ENCODE measurements at places on chromosomes 4 and X.

- DNase-seq: peak; percentile 36
Observed at GRCh38 chr4:73067971-73068394, 1.5 kb downstream of the COX18 start.

- no peak for DNase-seq
Observed at GRCh38 chrX:129783291-129783713, 3.6 kb downstream of the SASH3 start.

DNA sequence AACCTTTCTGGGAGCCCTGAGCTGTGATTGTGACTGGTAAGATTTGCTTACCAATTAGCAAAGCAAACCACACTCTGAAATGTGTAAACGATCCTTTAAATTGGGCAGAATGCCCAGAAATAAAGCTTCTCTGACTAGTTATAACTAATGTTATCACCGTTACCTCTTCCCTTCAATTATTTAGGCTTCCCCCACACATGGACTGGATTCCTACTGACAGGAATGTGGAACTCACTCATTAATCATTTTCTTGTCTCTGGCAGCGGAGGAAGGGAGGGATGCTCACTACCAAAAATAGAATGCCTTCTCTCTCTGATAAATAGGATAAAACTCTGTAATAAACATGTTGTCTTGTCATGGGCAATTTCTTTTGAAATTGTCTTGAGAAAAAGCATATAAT lies 25.3 kb upstream of the NWD2 start:
- no peak for DNase-seq

DNA sequence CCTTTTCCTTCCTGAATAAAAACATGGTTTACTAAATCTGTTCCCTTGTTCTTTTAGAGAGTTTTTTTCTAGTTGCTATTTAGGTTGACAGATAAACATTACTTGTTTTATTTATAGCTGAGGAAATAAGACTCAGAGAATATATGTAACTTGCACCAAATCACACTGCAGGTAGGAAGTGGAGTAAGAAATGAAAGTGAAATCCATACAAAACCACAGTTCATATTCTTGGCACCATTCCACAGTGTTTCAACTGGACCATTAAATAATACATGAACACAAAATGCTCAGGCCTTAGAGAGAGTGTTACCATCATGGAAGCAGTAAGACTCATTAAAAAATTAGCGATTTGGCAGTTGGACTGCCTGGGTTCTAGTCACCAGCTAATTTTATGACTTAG lies 326.9 kb upstream of the SLIT2 start:
- DNase-seq: no peak

DNA sequence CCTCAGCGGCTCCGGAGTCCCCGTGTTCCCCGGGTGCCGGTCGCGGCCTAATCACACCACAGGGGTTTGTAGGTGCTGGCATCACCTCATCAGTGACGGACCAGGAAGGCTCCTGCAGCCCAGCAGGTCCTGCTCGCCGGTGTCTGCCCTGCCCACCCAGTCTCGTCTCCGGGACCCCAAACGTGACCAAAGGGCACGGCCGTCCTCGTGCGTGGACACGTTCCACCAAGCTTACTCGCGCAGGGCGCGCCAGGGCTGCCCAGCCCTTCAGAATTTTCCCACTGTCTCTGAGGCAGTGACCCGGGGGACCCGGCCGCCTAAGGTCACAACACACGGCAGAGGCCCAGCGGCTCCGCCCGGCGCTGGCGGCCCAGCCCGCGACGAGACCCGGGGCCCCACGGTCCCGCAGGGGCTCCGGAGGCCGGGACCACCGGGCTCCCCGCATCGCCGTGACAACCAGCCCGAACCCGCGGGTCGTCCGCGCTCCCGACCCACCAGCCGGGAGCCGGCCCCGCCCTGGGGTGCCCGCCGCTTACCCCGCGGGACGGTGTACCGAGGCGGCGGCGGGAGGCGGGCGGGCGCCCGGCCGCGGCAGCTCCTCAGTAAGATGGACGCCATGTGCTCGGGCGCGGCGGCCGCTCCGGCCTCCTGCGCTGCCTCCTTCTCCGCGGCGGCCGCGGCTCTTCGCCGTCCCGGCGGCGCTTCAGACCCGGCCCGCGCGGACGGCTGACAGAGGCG lies 454 bp downstream of the LETM1 start:
- peak; percentile 8 for DNase-seq

- DNase-seq: no peak
Observed at GRCh38 chr4:18686338-18687037, 664.9 kb upstream of the LCORL start.

GRCh38 chrX:33171041-33171440 lies 40.3 kb downstream of the DMD start:
- no peak for DNase-seq

GRCh38 chrX:17721715-17722114 lies 15.6 kb upstream of the SCML1 start:
- DNase-seq: no peak

DNA sequence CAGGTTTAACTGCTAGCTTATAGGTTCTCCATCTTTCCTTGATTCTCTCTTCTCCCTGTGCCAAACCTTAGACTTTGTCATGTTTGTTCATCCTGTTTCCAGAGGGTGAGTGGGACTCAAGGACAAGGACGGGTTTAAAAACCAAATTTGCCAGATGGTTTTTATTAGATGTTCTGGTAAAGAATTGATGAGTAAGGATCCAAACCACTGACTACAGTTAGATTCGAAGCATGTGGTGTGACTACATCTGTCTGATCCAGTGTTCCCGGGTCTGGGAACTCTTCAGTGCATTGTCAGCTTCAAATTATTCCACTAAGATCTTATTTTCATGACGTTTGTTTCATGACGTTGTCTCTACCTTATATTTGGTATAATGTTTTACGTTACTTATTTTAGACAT lies 37.5 kb downstream of the MTMR1 start:
- DNase-seq: no peak

DNA sequence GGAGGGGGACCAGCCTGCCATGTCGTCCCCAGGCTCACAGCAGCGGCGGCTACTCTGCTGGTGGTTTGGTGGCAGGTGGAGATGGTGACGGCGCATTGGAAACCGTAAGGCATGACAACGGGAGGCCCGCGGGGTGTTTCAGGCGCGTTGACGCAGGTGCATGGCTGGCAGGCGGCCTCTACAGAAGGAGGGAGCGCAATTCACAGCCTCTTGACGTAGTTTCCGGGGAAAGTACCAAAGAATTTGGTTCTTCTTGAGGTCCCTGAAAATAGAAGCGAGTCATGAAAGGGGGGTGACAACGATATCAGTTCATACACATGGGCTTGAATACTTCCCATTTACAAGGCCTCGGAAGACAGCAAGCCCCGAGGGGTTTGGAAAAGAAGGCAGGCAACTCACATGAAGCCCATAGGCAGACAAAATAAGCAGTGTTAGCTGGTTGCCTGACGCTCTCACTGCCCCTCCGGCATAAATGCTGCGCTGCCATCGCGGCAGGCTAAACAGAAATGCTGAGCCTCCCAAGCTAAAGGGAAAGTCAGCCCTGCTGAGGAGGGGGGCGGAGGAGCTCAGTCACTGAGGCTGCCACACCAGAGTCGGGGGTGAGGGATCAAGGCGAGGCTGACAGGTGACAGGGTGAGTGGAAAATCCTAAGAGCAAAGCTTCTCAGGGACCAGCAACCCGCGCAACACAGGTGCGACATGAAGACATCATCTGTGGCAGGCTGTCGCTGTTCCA lies 52.3 kb upstream of the PDLIM3 start:
- peak; percentile 55 for DNase-seq
